ENCODE measurements at places on chromosomes 4 and X.

DNA sequence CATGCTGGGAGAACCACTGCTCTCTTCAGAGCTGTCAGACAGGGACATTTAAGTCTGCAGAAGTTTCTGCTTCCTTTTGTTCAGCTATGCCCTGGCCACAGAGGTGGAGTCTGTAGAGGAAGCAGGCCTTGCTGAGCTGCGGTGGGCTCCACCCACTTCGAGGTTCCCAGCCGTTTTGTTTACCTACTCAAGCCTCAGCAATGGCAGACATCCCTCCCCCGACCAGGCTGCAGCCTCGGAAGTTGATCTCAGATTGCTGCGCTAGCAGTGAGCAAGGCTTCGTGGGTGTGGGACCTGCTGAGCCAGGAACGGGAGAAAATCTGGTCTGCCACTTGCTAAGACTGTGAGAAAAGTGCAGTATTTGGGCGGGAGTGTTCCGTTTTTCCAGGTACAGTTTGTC lies 118.9 kb downstream of the SLC10A6 start:
- DNase-seq = no peak

- no peak for DNase-seq
Observed at GRCh38 chrX:124507246-124507645, 160.9 kb downstream of the SH2D1A start.

- no peak for DNase-seq
Observed at GRCh38 chrX:3501833-3502535, 155.5 kb upstream of the MXRA5 start.

DNA sequence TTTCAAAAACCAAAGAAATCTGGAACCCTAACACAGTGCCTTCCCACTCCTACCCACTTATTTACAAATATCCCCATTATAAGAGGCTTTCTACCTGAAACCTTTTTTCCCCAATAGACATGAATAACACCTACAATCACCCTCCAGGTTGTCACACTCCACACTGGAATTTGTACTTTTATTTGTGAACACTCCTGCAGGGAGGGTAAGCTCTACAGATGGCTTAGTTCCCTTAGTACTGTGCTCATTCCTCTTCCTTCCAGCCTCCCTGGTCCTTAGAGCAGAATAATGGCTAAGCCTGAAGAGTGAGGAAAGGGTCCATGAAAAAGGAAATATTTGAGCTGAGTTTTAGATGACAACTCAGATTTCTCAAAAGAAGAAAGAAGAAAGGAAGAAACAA lies 22.2 kb upstream of the SULT1E1 start:
- DNase-seq = no peak
